Natural killer cell (primary cell): ENCODE measurements at places on chromosomes 6 and 20.

DNA sequence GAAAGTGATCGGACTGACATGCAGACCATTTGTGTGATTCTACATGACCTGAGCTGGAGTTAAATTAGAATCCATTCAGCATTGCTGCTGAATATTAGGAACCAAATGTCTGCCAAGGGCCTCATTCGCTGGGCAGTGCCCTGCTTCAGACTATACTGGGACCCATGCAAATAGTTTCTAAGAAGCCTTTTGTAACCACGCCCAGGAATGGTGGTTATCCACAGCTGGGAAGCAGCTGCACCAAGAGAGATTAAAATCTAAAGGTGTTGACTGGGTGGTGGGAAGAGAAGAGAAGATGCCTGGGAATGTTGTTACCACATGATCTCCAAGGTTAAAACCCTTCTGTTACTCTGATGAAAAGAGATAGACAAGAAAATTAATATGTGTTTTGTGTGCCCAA, 156.8 kb downstream of the PKHD1 start:
- no peak for DNase-seq
- no peak overlapping the region for H3K4me3 ChIP-seq
- H3K4me1 ChIP-seq, result no peaks in the 10 kb centered on the region
- no peaks in the 10 kb centered on the region for H3K27me3 ChIP-seq
- no peak overlapping the region for H3K27ac ChIP-seq

- no peaks in the 10 kb centered on the region for H3K36me3 ChIP-seq
- no peak overlapping the region for H3K27ac ChIP-seq
- H3K4me3 ChIP-seq, result no peak overlapping the region
- no peak for DNase-seq
- no peaks in the 10 kb centered on the region for H3K27me3 ChIP-seq
- H3K4me1 ChIP-seq, result no peaks in the 10 kb centered on the region
Observed at GRCh38 chr6:44489910-44490604, 102.6 kb downstream of the CDC5L start.

- H3K27me3 ChIP-seq, result no peaks in the 10 kb centered on the region
- no peak overlapping the region for H3K4me3 ChIP-seq
- no peak for DNase-seq
- H3K36me3 ChIP-seq, result no peaks in the 10 kb centered on the region
- H3K27ac ChIP-seq, result no peak overlapping the region
- no peaks in the 10 kb centered on the region for H3K4me1 ChIP-seq
Observed at GRCh38 chr6:140379919-140380318, 1005.5 kb upstream of the CITED2 start.

GRCh38 chr6:101779051-101779844, 385.7 kb downstream of the GRIK2 start:
- no peak overlapping the region for H3K4me3 ChIP-seq
- H3K27me3 ChIP-seq, result no peaks in the 10 kb centered on the region
- H3K27ac ChIP-seq, result no peak overlapping the region

GRCh38 chr20:19074356-19074755, 138.1 kb upstream of the SLC24A3 start:
- no peak for DNase-seq
- H3K27ac ChIP-seq, result no peak overlapping the region
- H3K4me1 ChIP-seq, result peaks cover 15% of the 10 kb centered on the region
- no peaks in the 10 kb centered on the region for H3K27me3 ChIP-seq
- H3K36me3 ChIP-seq, result no peaks in the 10 kb centered on the region
